Activated T-cell treated with anti-CD3 and anti-CD28 coated beads for 24 hours (primary cell): ENCODE measurements at places on chromosomes 2 and 18.

DNA sequence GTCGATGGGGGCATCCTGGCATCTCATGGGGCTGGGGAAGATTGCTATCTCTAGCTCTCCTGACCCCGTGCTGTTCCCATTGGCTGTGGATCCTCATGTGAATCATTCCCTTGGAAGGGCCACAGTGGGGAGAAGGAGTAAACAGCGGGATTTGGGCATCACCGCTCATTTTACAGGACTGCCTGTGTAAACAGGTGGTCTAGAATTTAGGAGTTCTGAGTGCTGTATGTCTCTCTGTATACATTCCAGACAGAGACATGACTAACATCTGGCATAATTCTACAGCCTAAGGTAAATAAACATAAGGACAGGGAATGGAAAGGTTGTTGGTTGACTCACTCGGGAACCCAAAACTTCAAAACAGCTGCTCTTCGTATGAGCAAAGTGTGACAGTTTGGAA, 92.7 kb downstream of the COPS8 start:
- no peak for DNase-seq

DNA sequence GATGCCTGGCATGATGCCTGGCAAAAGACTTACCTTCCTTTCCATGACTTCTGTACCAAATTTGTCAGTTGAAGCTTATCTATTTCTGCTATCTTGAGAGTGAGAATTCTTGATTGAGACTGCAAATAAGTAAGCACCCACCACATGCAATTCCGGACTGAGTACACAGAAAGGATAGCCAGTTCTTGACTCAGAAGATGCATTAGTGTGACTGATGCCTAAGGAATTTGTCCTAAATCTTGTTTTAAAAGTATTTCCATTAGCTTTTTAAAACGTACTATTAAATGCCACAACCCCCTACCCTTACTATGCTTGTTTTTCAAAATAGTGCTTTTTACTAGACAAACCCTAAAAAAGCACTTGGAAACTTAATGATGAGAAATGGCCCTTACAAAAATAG, 545 bp downstream of the MPP4 start:
- DNase-seq, result no peak

DNA sequence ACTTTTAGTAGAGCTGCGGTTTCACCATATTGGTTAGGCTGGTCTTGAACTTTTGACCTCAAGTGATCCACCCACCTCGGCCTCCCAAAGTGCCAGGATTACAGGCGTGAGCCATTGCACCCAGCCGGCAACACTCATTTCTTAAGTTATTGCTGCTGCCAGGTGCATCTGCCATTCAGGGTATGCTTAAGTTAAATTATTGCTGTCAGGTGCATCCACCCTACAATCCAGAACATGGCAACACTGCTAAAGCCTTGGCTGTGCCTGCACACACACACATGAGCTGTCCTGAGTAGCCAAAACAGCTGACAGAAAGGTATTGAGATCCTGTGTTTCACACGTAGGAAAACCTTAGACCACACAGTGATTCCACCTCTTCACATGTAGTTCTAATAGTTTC, 148.2 kb downstream of the FAM161A start:
- no peak for DNase-seq

- no peak for DNase-seq
Observed at GRCh38 chr2:85684806-85685205, 9.4 kb upstream of the GNLY start.

DNA sequence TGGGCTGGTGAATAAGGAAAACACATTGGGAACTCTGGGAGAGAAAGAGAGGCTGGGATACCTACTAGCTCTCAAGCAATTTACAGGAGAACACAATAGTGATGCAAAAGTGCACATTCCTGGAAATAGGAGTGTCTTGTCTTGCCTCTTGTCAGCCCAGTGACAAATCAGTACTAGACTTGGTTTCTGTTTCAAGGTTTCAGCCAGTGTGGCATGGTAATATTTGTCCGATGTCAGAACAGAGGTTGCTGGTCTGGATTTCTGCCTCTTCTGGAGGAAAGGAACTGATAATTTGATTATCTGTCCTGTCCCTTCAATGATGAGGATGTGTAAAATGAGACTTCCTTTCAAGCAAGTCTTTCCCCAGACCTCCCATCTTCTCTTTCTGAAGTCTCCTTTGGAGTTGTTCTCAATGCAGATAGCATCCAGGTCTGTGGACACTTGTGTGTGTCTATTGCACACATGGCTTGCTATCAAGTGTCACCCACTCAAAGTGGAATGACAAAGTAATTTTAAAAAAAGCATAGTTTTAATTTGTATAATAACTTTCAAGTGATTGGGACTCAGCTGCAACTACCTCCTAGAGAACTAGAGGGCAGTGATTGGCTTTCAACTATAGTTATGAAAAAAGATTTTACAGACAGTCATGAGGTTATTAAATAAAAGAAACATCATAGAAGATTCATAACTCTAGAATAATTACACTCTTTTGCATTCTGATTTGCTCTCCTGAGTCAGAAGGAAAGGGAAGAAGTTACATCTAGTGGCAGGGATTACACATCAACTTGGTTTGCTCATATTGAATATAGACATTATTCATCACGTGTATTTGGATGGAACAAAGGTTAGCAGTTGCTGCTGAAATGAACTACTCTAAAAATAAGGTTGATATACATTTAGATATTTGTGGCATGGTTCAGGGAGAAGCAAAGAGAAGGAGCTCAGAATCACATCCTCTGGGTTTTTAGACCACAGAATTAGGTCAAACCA, 4.5 kb downstream of the GPR39 start:
- DNase-seq, result no peak

DNA sequence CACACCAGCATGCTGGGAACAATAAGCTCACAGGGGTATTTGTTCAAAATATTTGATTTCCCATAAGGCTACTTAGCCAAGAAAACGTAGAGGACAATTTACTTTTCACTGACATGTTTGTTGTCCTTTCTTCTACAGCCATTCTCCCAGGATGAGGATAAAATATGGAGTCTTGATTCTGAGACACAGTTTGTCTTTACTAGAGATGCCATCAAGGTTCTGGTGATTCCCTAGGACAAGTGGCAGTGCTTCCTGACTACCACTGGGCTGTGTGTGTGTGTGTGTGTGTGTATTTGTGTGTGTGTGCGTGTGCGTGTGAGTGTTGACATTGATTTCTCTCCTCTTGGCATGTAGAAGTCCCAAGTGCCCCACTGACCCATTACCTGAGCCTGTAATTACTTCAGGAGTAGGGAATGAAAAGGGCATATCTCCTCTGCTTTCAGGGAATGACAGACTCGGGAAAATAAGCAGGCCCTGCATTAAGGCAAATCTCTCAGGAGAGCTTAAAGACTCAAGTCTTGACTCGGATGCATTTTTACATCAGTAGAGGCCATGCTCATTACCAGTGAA, 761.6 kb downstream of the DCC start:
- DNase-seq, result no peak

DNA sequence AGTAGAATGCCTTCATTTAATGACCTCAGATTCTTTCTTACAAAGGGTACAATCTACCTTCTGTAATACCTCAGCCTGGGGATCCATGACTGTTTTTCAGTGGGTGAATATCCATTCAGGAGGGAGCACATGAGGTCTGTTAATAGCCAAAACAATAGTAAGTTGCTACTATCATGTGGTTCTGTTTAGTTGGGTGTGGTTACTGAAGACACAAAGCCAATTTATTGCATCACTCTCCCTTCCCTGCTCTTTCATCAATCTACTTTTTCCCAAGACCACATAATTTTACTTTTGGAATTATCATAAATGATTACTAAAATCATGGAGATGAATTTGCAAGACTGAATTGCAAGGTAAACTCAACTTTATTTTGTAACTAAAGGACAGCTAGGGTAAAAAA, 254.2 kb downstream of the GALNT13 start:
- no peak for DNase-seq

GRCh38 chr2:165113414-165113813, 90.4 kb downstream of the SCN3A start:
- DNase-seq, result no peak

DNA sequence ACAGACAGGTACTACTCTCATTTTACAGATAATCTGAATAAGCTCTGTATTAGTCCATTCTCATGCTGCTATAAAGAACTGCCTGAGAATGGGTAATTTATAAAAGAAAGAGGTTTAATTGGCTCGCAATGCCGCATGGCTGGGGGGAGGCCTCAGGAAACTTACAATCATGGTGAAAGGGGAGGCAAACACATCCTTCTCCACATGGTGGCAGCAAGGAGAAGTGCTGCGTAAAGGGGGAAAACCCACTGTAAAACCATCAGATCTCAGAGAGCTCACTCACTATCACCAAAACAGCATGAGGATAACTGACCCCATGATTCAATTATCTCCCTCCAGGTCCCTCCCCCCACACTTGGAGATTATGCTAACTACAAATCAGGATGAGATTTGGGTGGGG, 254.4 kb downstream of the KCNE4 start:
- DNase-seq, result no peak

DNA sequence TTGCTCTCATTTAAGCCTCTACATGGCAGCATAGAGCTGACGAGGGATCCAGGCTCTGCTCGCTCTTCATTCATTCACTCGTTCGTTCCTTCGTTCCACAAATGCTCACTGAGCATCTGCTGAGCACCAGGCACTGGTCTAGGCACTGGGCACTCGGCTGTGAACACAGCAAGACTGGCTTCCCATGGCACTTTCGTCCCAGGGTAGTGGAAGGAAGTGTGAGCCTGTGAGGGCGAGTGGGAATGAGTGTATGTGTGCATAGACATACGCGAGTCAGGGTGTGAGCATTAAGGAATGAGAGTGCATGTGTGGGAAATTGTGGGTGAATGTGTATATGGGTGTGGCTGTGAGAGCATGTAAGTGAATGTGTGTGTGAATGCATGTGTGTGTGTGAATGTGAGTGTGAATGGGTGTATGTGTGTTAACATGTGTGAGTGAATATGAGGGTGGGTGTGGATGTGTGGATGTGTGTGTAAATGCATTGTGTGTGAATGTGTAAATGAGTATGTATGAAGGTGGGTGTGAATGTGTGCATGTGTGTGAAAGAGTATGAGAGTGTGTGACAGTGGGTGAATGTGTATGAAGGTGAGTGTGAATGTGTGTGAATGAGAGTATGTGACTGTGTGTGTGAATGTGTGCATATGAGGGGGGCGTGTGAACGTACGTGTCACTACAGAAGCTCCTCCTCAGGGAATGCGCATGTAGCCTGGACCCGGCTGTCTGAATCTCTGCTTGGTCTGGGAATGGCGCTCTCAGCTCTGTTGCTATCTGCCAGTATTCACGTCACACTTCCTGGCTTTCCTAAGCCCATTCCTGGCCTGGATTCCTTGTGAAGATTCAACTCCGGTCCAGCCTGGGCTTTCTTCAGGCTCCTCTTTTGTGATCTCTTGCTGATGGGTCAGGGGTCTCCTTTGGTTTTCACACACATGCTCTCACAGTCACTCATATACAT, 28.8 kb downstream of the SNORC start:
- DNase-seq, result no peak

DNA sequence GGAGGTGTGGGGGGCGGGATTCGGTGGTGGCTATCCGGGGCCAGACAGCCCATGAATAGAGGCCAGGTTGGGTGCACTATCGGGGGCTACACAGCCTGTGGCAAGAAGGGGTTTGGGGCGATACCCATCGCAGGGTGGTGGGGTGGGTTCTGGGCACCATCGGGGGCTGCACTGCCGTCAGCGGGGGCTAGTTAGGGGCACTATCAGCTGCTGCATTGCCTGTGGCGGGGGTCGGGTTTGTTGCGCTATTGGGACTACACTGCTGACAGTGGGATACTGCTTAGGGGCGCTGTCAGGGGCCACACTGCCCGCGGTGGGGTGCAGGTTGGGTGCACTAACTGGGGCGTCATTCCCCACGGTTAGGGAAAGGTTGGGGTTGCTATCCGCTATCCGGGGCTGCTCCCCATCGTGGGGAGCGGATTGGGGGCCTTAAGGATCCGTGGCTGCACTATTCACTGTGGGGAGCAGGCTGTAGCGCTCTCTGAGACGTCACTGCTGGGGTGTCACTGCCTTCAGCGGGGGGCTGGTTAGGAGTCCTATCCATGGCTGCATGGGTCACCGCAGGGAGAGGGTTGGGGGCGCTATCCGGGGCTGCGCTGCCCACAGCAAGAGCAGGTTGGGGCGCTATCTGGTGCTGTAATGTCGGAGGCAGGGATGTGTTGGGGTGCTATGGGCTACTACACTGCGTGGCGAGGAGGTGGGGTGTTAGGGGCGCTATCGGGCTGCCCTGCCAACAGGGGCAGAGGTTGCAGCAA, 76.5 kb upstream of the SLC35G4 start:
- no peak for DNase-seq

DNA sequence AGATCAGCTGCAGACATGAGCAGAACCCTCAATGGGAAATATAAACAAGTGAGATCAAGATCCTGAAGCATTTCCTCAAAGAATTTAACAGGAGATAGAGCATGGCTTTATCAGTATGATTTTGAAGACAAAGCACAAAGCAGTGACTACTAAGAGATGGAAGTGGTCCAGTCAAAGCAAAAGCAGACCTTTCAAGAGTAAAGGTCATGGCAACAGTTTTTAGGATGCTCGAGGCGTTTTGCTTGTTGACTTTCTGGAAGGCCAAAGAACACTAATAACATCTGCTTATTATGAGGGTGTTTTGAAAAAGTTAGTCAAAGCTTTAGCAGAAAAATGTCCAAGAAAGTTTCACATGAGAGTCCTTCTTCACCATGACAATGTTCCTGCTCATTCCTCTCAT, 128.5 kb downstream of the KCNE4 start:
- DNase-seq, result no peak
